ENCODE measurements at places on chromosomes 5 and 9. TPM values are rescaled to one million over a fixed set of nuclear protein-coding genes. Genes with fewer than 3 reads are reported as not detected.

DNA sequence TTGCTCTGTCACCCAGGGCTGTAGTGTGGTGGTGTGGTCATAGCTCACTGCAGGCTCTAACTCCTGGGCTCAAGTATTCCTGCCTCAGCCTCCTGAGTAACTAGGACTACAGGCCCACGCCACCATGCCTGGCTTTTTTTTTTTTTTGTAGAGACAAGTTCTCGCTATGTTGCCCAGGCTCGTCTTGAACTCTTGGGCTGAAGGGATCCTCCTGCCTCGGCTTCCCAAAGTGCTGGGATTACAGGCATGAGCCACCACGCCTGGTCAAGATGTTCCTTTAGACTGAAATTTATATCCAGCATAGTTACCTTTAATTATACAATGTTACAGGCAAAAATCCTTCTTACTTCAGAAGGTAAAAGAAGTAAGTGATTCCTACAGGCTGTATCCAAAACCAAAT lies 1.6 kb upstream of the DNAJC21 start:
- no peak for DNase-seq

DNA sequence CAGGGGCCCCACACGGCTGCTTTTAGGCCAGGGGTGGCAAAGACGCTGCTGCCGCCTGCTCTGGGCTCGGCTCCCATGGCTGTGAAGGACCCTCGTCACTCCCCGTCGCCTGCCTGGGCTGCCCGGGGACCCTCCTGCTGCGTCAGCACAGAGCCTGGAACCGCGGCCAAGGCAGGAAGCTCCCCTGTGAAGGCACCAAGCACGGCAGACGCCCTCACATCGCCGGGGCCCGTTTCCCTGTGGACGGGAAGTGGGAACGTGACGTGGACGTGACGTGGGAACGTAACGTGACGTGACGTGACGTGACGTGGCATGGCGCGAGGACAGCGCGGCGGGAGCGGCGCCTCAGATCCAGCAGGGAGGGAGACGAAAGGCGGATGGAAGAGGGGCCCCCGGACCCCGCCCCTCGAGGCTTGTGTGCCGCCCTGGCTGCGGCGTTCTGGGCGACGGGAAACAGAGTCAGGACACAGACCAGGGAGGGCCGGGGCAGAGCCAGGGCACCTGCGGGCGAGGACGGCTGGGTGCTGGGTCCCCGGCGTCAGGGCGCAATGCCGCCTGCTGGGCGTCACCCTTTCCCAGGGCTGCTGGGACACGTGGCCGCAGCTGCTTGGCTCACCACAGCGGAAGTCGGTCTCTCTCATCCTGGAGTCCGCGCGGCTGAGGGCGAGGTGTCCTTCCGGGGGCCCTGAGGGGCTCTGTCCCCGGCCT lies 53.1 kb downstream of the MRPL36 start:
- no peak for DNase-seq

GRCh38 chr9:95435074-95435728 lies 81.6 kb downstream of the PTCH1 start:
- no peak for DNase-seq

- DNase-seq, result no peak
Measured at GRCh38 chr5:96569332-96569731, 92.8 kb upstream of the CAST start.

GRCh38 chr5:67619235-67619634 lies 422.6 kb upstream of the CD180 start:
- DNase-seq, result no peak

DNA sequence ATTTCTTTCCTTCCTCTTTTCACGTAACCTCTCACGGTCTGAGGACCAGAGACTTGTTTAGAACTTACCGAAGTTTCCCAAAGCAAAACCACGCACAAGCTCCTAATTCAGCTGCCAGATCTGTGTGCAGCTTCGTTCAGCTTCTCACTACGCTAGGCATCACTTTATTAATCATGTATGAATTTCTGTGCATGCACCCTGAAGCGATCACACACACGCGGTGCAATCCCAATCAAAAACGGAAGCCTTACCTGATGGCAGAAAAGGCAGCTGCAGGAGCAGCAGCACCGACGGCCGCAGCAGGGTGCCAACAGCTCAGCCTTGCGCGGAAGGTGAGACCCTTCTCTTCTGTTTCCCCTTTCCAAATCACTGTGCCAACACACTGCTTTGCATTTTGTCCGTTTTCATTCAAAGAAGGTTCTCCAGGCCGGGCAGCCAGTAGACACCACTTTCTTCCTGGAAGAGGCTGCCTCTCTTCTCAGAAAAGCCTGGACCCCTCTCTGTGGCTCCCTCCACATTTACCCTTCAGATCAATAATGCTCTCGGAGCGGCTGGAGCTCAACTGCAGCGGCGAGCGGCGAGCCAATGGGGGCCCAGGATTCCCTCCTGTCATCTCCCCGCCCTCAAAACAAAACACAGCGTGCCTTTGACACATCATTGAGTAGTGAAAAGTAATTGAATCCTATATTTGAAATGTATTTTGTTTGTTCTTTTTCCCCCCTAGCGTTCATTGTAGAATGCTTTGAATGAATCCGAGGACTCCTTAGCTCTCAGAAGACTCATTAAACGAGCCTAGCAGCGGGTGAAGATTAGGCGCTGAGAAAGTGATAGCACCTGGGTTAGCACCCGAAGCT lies at the start of gene CDH12:
TSS of gene CDH12 (minus strand) at position 538 of the 854 bp plus-strand sequence.
- DNase-seq, result no peak

- DNase-seq, result no peak
Measured at GRCh38 chr9:68832861-68833518, 128.0 kb downstream of the PIP5K1B start.

DNA sequence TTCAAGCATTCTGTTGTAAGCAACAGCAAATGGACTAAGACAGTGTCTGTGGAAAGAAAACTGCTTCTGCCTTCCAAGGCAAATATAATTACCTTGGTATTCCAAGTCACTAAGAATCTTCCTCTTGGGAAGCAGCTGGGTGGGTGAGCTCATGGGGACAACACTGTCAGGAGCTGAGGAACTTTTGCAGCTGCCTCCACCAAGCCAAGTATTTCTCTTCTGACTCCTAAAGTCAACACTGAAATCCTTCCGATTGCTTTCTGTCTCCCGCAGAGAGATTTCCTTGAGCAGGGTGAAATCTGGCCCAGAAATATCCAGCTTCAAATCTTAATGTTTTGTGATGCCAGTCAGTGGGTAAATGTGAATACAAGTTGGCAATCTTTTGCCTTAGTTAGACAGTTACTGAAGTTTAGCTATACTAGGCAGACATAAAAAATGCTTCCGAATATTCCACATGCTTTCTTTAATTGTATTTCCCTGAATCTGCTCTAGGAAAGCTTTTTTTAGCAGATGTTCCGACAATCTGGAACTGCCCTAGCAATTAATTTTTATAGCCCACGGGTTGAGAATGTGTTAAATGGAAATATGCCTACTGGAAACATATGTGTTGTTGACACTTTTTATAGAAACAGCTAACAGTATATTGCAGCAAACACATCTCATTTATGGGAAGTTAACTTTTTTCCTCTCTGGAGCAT lies 369.9 kb upstream of the DAB2 start:
- DNase-seq, result no peak

- no peak for DNase-seq
Measured at GRCh38 chr5:87298692-87299362, 31.1 kb downstream of the RASA1 start.

DNA sequence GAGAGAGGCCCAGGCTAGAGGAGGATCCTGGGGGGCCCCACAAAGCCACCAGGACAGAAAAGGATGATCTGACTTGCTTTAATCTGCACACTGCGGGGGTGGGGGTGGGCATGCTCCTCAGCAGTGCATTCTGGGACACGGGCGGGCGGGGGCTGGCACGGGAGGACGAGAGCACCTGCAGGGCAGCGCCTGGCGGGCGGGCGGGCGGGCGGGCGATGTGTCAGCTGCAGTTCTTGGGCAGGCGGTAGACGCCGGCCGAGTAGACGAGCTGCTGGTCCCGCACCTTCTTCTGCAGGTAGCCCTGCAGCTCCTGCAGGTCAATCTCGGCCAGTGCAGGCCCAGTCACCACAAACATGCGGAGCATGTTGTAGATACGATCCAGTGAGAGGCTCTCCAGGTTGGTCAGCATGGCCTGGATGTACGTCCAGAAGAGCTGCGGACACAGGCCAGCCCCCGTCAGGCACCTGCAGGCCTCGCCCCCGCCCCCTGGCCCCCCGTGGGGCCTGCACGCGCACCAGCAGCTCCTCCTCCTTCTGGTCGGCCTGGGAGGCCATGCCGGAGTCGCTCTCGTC lies 3.0 kb upstream of the TMEM210 start:
- no peak for DNase-seq

DNA sequence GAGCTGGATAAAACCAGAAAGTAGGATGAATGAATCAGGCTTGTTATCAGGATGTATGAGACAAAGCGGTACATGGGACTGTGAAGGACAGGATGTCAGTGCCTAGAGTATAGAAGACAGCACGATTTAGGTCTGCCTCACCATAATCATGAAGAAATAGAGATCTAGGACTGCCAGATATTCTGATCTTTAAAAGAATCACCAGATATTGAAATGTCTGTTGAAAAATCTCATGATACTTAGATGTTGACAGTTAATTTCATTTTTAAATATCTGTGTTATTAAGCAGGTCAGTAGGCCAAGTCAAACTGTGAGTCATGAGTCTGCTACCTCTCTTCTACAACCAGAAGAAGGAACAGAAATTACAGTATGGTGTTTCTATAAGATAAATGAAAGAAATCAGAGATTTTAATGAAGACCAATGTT lies 65.0 kb downstream of the ST8SIA4 start:
- no peak for DNase-seq

- no peak for DNase-seq
Measured at GRCh38 chr5:74288038-74288437, 352.5 kb downstream of the ENC1 start.

- DNase-seq, result peak; percentile 9
Measured at GRCh38 chr5:40442346-40442745, 237.4 kb upstream of the PTGER4 start.

GRCh38 chr5:117776977-117777376 lies 1202.4 kb upstream of the SEMA6A start:
- no peak for DNase-seq

- DNase-seq, result no peak
Measured at GRCh38 chr9:134231767-134232166, 67.4 kb upstream of the RNU6ATAC start.

DNA sequence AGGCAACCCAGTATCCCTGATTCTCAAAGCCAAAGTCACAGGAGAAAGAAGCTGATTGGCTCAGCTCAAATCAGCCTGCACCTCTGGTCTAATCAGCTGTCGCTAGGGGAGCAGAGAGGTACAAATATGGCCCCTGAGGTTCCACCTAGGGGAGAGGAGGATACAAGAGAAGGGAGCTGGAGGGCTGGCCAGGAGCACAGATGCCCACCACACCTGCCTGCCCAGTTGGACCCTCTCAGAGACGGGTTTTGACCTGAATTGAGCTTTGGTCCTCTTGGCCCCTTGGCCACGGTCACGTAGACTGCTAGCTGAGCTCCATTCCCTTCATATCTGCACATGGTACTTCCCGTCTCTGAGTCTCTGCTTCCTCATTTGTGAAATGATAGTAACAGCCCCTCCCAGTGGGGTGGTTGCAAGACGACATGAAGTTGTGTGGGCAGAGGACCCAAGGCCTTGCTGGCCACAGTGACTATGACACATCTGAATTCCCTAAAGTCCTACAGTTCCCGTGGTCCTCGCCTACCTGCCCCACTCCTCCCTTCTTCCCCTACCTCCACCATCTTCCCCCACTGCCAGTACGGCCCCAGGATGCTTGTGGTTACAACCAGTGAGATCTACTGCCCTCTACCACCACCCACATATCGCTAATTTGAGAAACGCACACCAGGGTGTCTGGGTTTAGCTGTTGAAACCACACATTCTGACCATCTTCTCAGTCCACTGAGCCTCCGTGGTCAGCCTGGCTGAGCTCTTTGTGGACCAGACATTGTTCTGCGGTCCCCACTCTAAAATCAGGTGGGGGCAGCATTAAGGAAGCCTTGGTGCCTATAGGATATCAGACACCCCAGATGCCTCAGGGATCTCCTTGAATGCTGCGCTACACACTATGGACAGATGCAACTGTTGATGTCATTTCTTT lies 60.3 kb upstream of the NEK6 start:
- no peak for DNase-seq

DNA sequence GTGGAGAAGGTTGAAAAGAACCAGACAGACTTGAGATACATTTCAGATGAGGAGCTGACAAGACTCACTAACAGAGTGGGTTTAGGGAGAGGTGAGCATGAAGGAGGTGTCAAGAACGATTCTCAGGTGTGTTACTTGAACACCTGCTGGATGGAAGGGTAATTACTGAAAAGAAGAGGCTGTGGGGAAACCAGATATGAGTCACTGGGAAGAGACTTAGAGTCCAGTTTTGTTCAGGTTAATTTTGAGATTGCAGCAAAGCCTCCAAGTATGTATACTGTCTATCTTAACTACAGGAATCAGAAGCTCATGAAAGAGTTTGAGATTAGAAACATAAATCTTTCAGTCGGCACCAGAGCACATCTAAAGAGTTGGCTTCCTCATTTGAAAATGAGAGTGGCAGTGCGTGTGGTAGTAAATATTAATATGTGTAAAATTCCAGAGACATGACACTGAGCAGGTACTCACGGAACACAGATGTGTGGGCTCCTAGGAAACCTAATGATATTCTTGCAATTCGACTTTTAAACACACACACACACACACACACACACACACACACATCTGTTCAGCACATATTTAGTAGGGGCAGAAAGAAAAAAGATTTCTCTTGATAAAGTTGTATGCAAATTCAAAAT lies 197.1 kb downstream of the CDH18 start:
- no peak for DNase-seq

DNA sequence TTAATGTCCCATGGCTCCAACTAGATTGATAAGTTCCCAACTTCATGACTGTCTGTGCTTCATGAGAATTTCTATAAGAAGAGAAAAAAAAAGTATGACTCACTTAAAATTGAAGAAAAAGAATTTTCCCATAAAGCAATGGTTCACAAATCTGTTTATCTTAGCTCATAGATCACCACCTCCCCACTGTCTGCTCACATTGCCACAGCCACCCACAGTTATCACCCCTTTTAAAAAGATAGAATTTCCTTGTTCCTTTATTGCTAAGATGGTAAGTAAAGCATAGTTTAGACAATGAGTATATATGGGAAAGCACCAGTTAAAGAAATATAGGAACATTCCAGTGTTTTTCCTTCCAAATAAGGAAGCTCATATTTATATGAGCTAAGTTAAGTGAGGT lies 67.1 kb downstream of the ALDH7A1 start:
- no peak for DNase-seq

- DNase-seq, result no peak
Measured at GRCh38 chr5:120706877-120707276, 242.8 kb downstream of the PRR16 start.

- no peak for DNase-seq
Measured at GRCh38 chr5:118548761-118549720, 439.3 kb downstream of the DTWD2 start.

- DNase-seq, result no peak
Measured at GRCh38 chr9:134434894-134435506, 108.7 kb downstream of the RXRA start.

DNA sequence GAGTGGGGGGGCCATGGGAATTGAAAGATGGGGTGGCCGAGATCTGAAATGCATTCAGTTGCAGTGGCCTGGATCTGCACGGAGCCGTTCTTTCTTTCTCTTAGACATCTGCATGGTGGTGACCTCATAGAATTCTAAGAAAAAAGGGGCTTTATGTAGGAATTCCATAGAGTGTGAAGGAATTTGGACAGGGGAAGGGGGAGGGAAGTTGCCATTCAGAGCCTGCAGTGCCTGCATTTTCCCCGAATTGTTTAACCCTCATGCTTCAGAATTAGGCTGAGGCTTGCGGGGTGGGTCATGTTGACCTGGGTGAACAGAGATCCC lies 4.9 kb downstream of the NEK6 start:
- no peak for DNase-seq

The STPG3 gene
- not detected for polyA plus RNA-seq

The PDGFRB gene
- polyA plus RNA-seq, result not detected

The CDC20B gene
- polyA plus RNA-seq, result not detected

The IFNA2 gene
- polyA plus RNA-seq, result not detected

The PRR16 gene
- not detected for polyA plus RNA-seq

The PAEP gene
- polyA plus RNA-seq, result not detected

The PSAT1 gene
- 14.6 TPM for polyA plus RNA-seq

All from CD4-positive, CD25-positive, alpha-beta regulatory T cell (primary cell).